ENCODE measurements at places on chromosomes 2 and 18. TPM values are rescaled to one million over a fixed set of nuclear protein-coding genes. Genes with fewer than 3 reads are reported as not detected.

DNA sequence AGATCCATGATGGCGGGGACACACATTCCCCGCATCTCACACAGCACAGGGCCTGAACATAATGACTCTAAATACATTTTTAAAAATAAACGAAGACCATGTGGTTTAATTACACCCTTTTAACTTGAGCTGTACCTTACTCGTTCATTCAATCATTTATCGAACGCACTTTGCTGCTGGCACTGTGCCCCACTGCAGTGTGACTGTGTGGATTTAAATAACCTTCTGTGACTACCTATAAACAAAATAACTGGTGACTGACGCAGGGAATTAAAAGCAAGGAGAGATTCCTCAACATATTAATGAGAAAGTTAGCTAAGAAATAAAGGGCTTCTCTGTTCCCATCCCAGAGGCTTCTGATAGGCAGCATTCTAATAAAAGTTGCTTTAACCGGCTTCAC is 10.9 kb upstream of the FZD7 start:
- no peak overlapping the region for H3K27ac ChIP-seq
- DNase-seq: no peak
- no peaks in the 10 kb centered on the region for H3K4me1 ChIP-seq
- H3K27me3 ChIP-seq: no peaks in the 10 kb centered on the region

DNA sequence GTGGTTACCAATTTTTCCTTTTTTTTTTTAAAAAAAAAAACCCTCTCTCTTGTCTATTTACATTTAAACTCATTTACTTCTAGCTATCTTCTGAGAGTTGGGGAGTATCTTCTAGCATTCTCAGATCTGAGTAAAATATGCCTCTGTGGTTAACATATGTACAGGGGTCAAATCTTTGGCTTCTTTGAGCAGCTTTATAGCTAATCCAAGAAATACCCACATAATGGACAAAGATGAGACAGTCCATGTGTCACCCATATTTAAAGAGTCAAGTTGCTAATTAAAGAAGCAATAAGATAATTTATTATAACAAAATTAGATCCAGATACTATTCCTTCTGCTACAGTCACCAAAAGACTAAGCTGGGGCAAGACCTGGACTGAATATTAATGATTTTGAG is 139.0 kb upstream of the HNRNPA3 start:
- no peaks in the 10 kb centered on the region for H3K36me3 ChIP-seq
- H3K27ac ChIP-seq: no peak overlapping the region
- no peak for DNase-seq
- H3K4me3 ChIP-seq: no peak overlapping the region

DNA sequence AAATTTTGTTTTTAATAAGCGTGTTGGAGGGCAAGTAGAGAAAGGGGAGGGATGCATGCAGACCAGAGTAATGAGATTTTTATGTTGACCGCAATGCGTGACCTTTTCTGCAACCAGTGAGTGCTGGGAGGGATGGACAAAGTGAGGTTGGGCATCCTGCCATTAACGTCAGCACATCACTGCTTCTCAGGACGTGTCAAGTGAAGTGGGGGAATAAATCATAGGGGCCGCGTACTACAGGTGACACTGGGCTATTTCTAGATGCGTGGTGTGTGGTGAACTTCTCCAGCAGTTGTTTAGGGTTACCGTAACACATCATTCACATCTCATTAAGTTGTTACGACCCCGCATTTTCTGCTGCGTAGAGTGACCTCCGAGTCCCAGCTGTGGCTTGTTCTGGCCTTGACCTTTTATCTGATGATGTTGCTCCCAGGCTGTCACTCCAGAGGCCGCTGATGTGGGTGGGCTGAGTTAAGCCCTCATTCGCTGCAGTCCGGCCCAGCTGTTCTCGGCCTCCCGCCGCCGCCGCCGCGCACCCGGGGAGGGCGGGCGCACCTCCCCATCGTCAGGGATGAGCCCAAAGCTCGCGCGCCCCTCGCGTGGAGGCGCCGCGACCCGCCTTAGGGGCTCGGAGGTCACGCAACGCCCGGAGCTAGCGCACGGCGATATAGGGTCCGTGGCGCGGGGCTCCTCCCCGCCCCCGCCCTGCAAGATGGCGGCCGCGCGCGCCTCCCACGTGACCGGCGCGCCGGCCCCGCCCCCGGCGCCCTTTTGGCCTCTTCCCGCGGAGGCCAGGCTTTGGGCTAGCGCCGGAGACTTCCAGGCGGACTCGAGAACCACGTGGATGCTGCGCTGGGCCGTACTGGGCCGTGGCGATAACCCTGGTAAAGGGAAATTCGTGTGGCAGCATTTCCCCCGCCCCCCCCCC is 3.5 kb downstream of the ZCCHC2 start:
- H3K4me1 ChIP-seq: peaks cover 34% of the 10 kb centered on the region
- peak overlapping the region; percentile 74 for H3K4me3 ChIP-seq
- no peaks in the 10 kb centered on the region for H3K36me3 ChIP-seq
- peak overlapping the region; percentile 87 for H3K27ac ChIP-seq
- DNase-seq: peak; percentile 57
- no peaks in the 10 kb centered on the region for H3K27me3 ChIP-seq

- no peak for DNase-seq
- H3K27ac ChIP-seq: no peak overlapping the region
- H3K4me3 ChIP-seq: no peak overlapping the region
- H3K27me3 ChIP-seq: no peaks in the 10 kb centered on the region
- peaks cover 9% of the 10 kb centered on the region for H3K4me1 ChIP-seq
Observed at GRCh38 chr2:776038-776437, 98.8 kb upstream of the TMEM18 start.

- no peak overlapping the region for H3K4me3 ChIP-seq
- H3K27ac ChIP-seq: no peak overlapping the region
- no peaks in the 10 kb centered on the region for H3K36me3 ChIP-seq
- H3K27me3 ChIP-seq: no peaks in the 10 kb centered on the region
Observed at GRCh38 chr2:174343623-174344455, 9.1 kb downstream of the SP9 start.

DNA sequence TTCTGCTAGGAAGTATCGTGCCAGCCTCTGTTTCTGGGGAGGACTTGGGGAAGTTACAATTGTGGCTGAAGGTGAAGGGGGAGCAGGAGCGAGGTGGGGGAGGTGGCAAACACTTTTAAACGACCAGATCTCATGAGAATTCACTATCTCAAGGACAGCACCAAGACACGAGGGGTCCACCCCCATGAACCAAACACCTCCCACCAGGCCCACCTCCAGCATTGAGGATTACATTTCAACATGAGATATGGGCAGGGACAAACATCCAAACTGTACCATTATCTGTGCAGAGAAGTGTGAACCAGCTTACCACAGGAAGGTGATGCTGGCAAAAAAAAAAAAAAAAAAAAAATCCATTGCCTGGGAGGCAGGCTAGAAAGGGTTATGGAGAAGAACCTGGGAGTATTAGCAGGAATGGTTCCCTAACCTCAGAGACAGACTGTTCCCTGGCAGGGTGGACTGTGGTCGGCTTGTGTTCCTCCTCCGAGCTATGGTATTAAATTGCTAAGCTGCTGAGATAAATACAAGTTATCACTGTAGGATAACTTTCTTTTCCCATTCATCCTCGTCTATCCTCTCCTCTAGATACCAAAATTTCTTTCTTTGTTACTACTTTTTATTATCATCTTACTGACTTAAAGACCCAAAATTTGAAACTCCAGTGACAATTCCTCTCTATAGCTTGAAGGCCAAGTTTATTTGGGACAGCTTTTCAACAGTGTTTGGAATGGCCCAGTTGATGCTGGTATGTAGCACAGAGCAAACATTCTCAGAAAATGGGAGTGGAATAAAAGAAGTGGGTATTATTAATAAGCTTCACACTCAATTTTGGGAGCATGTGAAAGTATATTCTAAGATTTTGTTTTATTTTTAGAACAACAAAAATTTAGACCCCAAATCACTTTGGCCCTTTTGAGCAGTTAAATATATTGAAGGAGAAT is 73.7 kb upstream of the MAP3K20 start:
- no peaks in the 10 kb centered on the region for H3K4me1 ChIP-seq
- no peaks in the 10 kb centered on the region for H3K36me3 ChIP-seq
- DNase-seq: no peak
- no peaks in the 10 kb centered on the region for H3K27me3 ChIP-seq

GRCh38 chr2:6917761-6918421 is 679 bp downstream of the RNF144A start:
- H3K36me3 ChIP-seq: no peaks in the 10 kb centered on the region
- no peak for DNase-seq
- peaks cover 37% of the 10 kb centered on the region for H3K4me1 ChIP-seq
- H3K27me3 ChIP-seq: no peaks in the 10 kb centered on the region

GRCh38 chr2:147554521-147555107 is 290.2 kb upstream of the ACVR2A start:
- H3K36me3 ChIP-seq: no peaks in the 10 kb centered on the region
- no peaks in the 10 kb centered on the region for H3K27me3 ChIP-seq
- no peak for DNase-seq
- H3K4me1 ChIP-seq: no peaks in the 10 kb centered on the region
- H3K4me3 ChIP-seq: no peak overlapping the region
- H3K27ac ChIP-seq: no peak overlapping the region

GRCh38 chr2:205089958-205090357 is 544.7 kb downstream of the PARD3B start:
- no peaks in the 10 kb centered on the region for H3K4me1 ChIP-seq
- DNase-seq: no peak
- no peaks in the 10 kb centered on the region for H3K27me3 ChIP-seq
- no peaks in the 10 kb centered on the region for H3K36me3 ChIP-seq
- H3K4me3 ChIP-seq: no peak overlapping the region

GRCh38 chr2:130766037-130766436 is 10.7 kb downstream of the AMER3 start:
- no peak for DNase-seq
- H3K4me3 ChIP-seq: no peak overlapping the region
- no peaks in the 10 kb centered on the region for H3K36me3 ChIP-seq
- no peak overlapping the region for H3K27ac ChIP-seq

DNA sequence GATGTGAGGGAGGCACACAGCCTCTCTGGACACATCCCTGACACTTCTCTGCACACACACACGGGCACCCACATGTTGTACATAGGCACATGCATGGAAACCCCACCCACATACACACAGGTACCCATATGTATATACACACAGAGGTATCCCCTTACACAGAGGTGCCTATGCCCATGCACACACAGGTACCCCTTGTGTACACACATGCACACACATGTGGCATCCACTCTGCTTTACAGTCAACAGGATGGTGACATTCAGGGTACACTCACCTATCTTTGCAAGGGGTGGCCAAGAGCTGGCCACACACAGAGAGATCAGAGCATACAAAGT is 59.5 kb downstream of the FAM168B start:
- no peak for DNase-seq
- no peak overlapping the region for H3K4me3 ChIP-seq
- H3K27ac ChIP-seq: no peak overlapping the region
- H3K4me1 ChIP-seq: no peaks in the 10 kb centered on the region
- H3K36me3 ChIP-seq: no peaks in the 10 kb centered on the region

- H3K27ac ChIP-seq: no peak overlapping the region
- H3K4me1 ChIP-seq: no peaks in the 10 kb centered on the region
- no peak for DNase-seq
- H3K4me3 ChIP-seq: no peak overlapping the region
- H3K36me3 ChIP-seq: no peaks in the 10 kb centered on the region
Observed at GRCh38 chr18:68275616-68276015, 439.3 kb downstream of the TMX3 start.

Gene MAP3K20
- total RNA-seq: 40.0 TPM

Gene MPP4
- total RNA-seq: 0.32 TPM

Gene MTHFD2
- 445 TPM for total RNA-seq

Gene SP5
- 0.98 TPM for total RNA-seq

Gene NEU2
- total RNA-seq: not detected

Gene HJURP
- 64.1 TPM for total RNA-seq

Gene MAT2A
- total RNA-seq: 444 TPM

All from HCT116 (cell line).